ENCODE measurements at places on chromosomes 6 and 20. TPM values are rescaled to one million over a fixed set of nuclear protein-coding genes. Genes with fewer than 3 reads are reported as not detected.

GRCh38 chr6:38320843-38321242 lies 318.9 kb downstream of the BTBD9 start:
- no peak for DNase-seq

- DNase-seq = no peak
Observed at GRCh38 chr6:144657691-144658090, 372.6 kb downstream of the UTRN start.

- DNase-seq = peak; percentile 84
Observed at GRCh38 chr20:31674895-31675827, 37.4 kb downstream of the COX4I2 start.

DNA sequence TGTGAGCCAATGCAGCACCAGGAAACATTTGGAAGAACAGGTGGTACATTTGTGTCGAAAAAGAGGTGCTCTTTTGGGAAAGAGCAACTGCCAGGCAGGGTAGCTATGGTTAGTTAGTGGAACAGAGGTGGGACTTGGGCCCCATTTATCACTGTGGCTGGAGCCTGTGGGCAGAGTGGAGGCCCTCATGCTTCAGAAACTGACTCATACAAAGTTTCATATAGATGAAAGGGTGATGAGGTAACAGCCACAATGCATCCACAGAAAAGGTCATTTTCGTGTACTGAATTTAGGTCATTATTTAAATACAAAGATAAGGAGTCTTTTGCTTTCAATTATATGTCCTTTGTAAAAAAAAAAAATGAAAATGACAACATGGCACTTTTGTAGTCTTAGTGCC lies 76.4 kb upstream of the HS3ST5 start:
- DNase-seq = no peak

DNA sequence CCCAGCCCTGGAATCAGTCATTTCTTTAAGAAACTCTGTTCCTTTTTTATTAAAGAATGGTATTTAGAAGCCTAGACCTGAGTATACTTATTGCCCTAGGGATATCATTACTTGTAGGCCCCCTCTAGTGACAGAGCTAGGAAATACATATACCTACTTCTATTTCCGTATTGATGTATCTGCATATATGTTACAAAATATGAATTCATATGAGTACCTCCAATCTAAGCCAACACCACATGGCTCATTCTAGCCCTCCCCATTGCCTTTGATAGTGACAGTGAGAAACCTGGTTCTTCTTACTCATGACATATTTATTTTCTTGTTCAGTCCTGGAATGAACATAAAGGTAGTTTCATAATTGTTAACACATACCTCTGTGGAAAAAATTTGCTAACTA lies 137.2 kb downstream of the FARS2 start:
- peak; percentile 34 for DNase-seq

DNA sequence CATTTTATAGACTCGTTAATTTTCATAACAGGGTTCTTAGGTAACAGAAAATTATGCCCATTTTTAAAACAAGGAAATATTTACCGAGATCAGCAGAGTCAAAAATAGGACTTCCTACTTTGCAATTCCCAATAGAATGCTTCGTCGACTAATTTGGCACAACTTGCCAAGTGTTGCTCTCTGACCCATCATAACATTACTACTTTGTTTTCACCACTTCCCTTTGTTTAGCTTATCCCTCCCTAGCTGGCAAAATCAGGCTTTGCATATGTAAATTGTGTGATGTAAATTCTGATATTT lies 914 bp upstream of the RANBP9 start:
- no peak for DNase-seq

GRCh38 chr6:84897988-84898594 lies 133.7 kb upstream of the TBX18 start:
- no peak for DNase-seq

DNA sequence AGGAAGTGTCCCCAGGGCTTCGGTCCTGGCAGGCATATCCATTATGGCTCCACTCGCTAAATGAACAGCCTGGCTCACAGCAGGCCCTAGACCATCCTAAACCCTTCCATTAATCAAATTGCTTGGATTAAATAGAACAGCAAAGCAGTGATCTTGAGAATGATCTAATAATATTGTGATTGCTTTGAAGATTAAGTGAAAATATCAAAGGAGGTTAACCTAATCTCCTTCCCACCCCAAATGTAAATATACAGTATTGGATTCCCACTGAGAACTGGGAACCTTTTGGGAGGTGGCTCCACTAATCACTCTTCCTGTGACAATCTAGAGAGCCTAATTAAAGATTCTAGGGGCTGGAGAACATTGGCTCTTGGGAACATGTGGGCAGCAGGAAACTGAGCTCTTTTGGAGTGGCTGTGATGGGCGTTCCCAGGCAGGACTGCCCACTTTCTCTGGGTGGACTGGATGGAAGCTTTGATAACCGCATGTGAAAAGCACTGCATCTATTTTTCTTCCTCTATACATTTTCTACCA lies 68.3 kb upstream of the FRMD1 start:
- DNase-seq = no peak

SLC24A3 gene
- not detected for total RNA-seq

EEF1A2 gene
- total RNA-seq = 0.81 TPM

CD93 gene
- total RNA-seq = 1.2 TPM

Data from CD4-positive, alpha-beta memory T cell (primary cell).